ENCODE measurements at places on chromosomes 12 and 14. TPM values are rescaled to one million over a fixed set of nuclear protein-coding genes. Genes with fewer than 3 reads are reported as not detected.

HAL gene
- 0.47 TPM for total RNA-seq

OLR1 gene
- not detected for total RNA-seq

PARPBP gene
- 2.1 TPM for total RNA-seq

DNAJC22 gene
- under 0.01 TPM for total RNA-seq

RASSF9 gene
- total RNA-seq, result 1.2 TPM

DDX54 gene
- 25.5 TPM for total RNA-seq

DBX2 gene
- not detected for total RNA-seq

CYP27B1 gene
- total RNA-seq, result not detected

C12orf50 gene
- total RNA-seq, result not detected

GRIN2B gene
- under 0.01 TPM for total RNA-seq

ANKRD33 gene
- not detected for total RNA-seq

ST8SIA1 gene
- 5.6 TPM for total RNA-seq

SLC38A4 gene
- 0.35 TPM for total RNA-seq

CAPZA3 gene
- not detected for total RNA-seq

OVCH1 gene
- total RNA-seq, result 0.70 TPM

KLHDC1 gene
- total RNA-seq, result 2.9 TPM

PAPLN gene
- 2.4 TPM for total RNA-seq
